ENCODE measurements at places on chromosomes 12 and 14.

GRCh38 chr14:102811971-102812370 lies 34.7 kb downstream of the TRAF3 start:
- no peak for DNase-seq

GRCh38 chr14:52227619-52228222 lies 39.8 kb upstream of the PTGDR start:
- no peak for DNase-seq

- no peak for DNase-seq
Observed at GRCh38 chr12:122722387-122722786, 5.8 kb upstream of the HCAR3 start.

GRCh38 chr12:109580272-109580671 lies 6.7 kb downstream of the MVK start:
- DNase-seq, result no peak

- peak; percentile 60 for DNase-seq
Observed at GRCh38 chr14:97380539-97380941, 583.4 kb downstream of the VRK1 start.

DNA sequence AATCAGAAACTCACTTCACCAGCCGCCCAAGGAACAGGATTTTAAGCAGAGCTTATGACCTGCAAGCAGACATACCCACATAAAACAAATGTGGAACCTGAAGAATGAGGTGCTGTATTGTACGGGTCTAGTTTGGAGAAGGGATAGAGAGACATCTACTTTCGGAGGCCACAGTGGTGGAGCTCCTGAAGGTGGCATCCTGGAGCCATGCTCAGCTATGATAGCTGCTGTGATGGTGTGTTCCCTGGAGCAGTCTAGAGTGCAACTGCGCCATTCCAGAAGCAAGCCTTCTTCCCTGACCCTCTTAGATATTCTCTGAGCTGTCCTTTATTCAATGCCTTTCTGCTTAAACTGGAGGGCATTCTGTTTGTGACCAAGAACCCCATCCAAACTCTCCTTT lies 402.6 kb downstream of the FUT8 start:
- DNase-seq, result no peak

- no peak for DNase-seq
Observed at GRCh38 chr12:24027352-24027751, 77.9 kb upstream of the SOX5 start.

DNA sequence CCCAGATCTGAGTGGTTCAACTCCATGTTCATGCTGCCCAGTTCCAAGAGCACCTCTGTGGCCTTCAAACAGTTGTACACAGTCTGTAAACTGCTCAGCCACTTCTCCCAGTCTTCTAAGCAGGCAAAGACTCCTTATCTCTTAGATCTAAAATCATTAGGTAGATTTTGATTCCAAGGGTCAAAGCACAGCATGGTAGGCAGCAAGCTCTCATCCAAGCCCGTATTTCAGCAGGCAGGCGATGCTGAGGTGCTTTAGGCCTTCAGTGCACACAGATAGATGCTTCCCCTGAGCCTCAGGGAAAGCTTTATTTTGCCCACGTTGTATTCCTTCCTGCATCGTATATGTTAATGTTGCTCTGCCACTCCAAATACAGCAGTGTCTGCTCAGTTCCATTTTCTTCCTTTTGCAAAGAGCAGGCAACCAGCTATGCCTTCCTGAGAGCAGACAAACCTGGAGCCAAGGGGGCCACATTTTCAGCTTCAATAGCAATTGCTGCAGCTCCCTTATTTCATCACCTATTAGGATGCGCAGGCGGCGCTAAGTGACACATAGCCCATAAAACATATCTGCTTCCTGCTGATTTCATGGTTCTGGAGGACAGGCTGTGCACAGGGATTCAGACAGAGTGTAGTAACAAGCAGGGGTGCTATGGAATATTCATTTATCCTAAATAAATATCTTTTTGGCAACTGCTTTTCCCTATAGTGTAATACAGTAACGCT lies 67.5 kb downstream of the ETV6 start:
- no peak for DNase-seq

DNA sequence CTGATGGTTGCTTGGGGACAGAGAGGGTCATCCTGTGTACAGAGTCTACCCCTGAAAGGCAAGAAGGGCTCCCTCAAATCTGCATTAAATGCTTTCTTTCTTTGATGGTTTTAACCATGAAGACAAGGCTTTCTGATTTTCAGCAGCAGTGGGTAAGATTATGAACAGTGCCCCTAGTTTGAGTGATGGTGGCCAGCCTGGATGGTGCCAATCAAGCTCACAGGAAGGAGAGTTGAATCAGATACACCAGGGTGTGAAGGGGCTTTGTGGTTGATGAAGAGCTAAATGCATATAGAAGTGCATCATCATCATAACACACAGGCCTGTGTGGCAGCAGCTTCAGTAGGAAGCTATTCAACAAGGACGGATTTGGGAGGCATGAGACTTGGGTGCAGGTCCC lies 5.7 kb downstream of the KRT85 start:
- no peak for DNase-seq

GRCh38 chr14:34423445-34423844 lies 38.6 kb downstream of the SPTSSA start:
- no peak for DNase-seq

GRCh38 chr12:66683073-66683472 lies 4.2 kb upstream of the GRIP1 start:
- DNase-seq, result no peak

DNA sequence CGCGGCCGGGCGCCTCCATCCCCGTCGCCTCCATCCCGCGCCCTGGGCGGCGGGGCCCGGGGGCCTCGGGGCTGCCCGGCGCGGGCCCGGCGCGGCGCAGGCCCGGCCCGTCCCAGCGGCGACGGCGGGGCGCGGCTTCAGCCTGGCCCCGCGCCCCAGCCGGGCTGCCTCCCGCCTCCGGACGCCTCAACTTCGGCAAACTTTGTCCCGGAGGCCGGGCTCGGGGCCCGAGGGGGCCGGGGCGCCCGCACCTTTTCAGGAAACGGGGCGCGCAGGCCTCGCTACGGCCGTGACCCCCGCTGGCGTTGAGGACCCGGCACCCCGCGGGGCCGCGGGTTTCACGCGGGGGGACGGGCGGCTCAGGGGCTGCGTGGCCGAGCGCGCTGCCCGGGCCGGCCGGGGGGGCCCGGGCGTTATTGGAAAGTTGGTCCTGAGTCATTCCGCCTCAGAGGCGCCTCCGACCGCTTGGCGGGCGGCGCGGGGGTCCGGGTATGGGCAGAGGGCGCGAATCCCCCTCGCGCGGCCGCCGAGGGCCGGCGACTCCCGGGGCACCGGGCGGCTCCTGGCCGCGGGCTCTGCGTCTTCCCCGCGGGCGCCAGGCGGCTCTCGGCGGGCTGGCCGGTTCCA lies 575 bp downstream of the TRAF3 start:
- no peak for DNase-seq
